ENCODE measurements at places on chromosomes 16 and 17. TPM values are rescaled to one million over a fixed set of nuclear protein-coding genes. Genes with fewer than 3 reads are reported as not detected.
A peak's percentile ranks its signal among the peaks of the same experiment; 100 is the strongest.

GRCh38 chr16:58337090-58337444, 42.2 kb upstream of the PRSS54 start:
- DNase-seq, result no peak

DNA sequence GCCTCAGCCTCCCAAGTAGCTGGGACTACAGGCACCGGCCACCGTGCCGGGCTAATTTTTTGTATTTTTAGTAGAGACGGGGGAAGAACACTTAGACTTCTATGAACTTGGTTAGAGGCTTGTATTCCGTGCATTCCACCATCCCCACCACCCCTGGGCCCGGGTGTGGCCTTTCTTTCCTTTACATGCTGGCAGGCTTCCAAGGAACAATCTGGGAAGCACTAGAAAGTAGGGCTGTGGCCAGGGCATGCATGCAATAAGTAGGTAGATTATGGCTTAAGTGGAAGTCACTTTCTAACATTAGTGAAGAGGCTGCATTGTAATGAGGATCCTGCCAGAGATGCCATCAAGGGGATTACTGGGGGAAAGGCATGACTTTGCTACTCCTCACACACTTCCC, 171.6 kb downstream of the SHISA6 start:
- no peak for DNase-seq

DNA sequence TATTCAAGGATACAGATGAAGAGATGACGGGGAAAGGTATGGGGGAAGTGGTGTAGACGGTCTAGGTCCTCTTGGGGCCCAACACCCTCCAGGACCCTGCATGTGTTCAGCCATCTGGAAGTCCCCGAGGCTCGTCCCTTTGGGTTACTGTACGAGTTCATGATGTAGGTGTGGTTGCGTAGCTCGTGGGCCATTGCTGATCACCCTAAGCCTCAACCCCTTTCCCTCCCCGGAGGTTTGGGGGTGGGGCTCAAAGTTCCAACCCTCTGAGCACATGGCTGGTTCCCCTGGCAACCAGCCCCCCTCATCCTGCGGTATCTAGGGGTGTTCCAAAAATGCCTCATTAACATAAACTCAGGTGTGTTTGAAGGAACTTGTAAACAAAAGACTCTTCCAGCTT, 98.8 kb upstream of the METRNL start:
- DNase-seq, result no peak

Gene MYH1
- not detected for total RNA-seq

- no peak for DNase-seq
These were observed 214.0 kb upstream of the MPHOSPH6 start for GRCh38 chr16:82384017-82384416.

DNA sequence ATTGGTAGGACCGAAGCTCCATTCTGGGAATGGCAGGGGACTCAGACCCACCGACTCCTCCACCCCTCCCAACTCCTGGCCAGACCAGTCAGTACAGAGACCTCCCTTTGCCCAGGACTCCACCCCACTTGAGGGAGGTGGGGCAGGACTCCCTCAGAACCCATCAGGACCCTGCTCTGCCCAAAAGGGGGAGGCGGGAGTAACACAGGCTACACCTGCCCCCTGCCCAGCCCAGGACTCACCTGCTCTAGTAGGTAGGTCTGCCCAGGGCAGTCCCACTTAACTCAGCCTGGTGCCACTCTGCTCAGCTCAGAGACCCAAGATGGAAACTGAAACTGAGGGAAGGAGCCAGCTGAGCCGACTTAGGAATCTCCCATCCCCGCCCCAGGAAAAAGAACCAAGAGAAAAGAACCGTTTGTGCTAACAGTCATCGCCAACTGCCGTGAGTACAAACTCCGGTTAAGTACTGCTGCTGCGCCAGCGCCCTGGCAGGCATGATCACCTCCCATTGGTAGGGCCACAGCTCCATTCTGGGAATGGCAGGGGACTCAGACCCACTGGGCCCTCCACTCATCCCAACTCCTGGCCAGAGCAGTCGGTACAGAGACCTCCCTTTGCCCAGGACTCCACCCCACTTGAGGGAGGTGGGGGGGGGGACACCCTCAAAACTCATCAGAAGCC, 503 bp downstream of the DHX58 start:
- peak; percentile 42 for DNase-seq

GRCh38 chr17:81386646-81387099, 8.6 kb upstream of the BAHCC1 start:
- peak; percentile 62 for DNase-seq

DNA sequence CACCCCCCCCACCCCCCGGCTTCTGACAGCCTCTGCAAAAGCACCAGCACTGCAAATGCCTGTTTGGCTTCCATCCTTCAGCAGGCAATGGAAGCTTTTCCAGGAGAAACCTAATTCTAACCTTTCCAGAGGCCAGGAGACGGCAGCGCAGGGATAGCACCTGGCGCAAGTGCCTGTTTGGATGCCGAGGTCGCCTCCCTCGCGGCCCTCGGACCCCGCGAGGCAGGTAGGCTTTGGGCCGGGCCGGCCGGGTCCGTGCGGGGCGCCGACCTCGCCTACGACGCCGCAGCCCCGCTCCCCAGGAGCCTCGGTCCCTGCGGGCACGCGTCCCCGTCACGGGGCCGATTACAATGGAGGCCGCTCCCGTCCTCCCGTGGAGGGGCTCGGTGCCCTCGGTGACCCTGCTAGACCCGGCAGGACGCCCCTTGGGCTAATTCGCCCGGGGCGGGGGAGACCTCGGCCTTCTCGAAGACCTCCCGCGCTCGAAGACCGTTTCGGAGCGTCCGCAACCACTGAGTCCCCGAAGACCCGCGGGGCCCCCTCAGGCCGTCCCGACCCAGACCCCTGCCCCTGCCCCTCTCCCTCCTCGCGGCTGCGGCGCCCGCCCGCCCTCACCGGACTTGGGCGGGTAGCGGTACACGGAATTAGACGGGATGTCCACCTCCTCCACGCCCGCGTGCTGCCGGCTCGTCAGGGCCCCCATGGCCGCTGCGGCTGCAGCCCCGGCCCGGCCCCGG, 587 bp downstream of the RNF157 start:
- DNase-seq, result no peak

- DNase-seq, result no peak
These were observed 57.9 kb downstream of the ANKFY1 start for GRCh38 chr17:4205917-4206316.

Gene CLEC10A
- total RNA-seq, result not detected

- DNase-seq, result no peak
These were observed 47.2 kb downstream of the TNRC6A start for GRCh38 chr16:24776501-24777220.

Gene PMP22
- 104 TPM for total RNA-seq

Gene SLC5A10
- total RNA-seq, result not detected

Gene ARHGAP44
- total RNA-seq, result 2.6 TPM

GRCh38 chr17:73342050-73342522, 30.3 kb upstream of the CDC42EP4 start:
- DNase-seq, result peak; percentile 96

Gene PIK3R6
- 1.1 TPM for total RNA-seq

Gene ACAP1
- total RNA-seq, result 1.5 TPM

DNA sequence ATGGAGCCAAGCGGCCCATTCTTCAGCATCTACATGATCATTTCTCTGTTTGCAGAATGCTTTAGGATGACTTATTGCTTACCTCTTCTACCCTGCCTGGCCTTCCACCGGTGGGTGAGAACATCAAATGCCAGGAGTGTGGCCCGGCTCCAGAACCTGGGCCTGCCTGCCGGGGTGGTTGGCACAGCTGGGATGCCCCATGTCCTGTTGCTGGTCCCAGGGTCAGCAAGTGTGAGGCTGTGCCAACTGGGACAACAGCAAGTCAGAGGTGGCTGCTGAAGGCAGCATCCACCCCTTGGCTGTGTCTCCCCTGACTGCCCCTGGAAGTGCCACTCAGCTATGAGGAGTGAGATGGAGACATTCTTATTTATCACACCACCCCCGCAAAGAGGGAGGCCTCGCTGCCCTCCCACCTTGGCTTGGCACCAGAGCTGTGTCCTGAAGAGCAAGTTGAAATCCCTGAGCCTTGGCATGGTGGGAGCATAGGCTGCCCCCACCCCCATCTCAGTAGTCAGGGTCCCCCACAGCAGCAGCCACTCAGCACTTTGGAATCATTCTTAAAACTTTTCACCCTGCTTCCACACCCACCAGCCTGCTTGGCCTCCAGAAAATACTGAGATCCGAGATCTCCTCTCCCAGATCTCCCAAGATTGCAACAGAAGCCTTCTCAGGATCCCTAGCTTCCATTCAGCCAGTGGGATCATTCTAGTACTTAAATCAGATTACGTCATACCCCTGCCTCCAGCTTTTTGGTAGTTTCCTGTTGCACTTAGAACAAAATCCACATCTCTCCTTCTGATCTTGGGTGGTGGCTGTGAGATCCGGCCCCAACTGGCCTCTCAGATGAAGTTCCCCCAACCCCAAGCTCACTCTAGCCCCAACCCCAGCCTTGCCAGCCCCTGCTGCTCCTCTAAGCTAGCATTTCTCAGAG, 127.5 kb downstream of the SOCS1 start:
- peak; percentile 72 for DNase-seq

DNA sequence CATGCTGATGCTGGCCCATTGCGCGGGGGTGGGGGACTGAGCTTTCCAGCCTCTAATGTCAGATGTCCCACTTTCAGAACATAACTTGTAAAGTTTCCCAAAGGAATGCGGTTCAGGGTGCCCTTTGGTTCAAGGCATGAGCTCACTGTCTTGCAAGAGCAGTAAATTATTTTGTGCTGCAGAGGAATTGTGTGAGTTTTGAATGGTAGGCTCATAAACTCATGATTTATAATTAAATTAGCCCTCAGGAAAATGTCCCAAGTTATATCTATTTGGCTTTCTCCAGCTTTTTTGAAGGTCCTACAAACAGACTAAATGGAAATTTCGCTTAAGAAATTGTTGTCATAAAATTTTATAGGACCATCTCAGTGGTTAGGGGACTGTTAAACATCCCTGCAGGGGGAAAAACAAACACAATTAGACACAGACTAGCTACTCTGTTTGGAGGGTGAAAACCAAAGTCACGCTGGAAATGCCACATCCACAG, 321.8 kb downstream of the HS3ST3B1 start:
- DNase-seq, result no peak
